CD8-positive, alpha-beta memory T cell (primary cell): ENCODE measurements at places on chromosomes 7 and 10. TPM values are rescaled to one million over a fixed set of nuclear protein-coding genes. Genes with fewer than 3 reads are reported as not detected.
A peak's percentile ranks its signal among the peaks of the same experiment; 100 is the strongest.

Gene TMEM236
- total RNA-seq: 0.11 TPM

Gene GCK
- 1.8 TPM for total RNA-seq

Gene PRKCQ
- total RNA-seq: 46.7 TPM

Gene PIP
- total RNA-seq: not detected

Gene NYAP1
- 0.13 TPM for total RNA-seq

Gene SPDYE11
- total RNA-seq: not detected

Gene OPALIN
- not detected for total RNA-seq

Gene FKBP6
- not detected for total RNA-seq

Gene SSC4D
- total RNA-seq: 0.35 TPM

Gene CAMK2B
- total RNA-seq: 0.42 TPM

Gene IGF2BP3
- 0.13 TPM for total RNA-seq

Gene C10orf62
- total RNA-seq: not detected

Gene GIMAP6
- 44.9 TPM for total RNA-seq

Gene TMEM26
- total RNA-seq: not detected

- no peak for DNase-seq
Measured at GRCh38 chr7:155256761-155257481, 40.8 kb upstream of the INSIG1 start.

GRCh38 chr10:12419262-12419847, 70.0 kb downstream of the CAMK1D start:
- peak; percentile 69 for DNase-seq

- no peak for DNase-seq
Measured at GRCh38 chr7:125197731-125198393, 268.2 kb upstream of the POT1 start.

DNA sequence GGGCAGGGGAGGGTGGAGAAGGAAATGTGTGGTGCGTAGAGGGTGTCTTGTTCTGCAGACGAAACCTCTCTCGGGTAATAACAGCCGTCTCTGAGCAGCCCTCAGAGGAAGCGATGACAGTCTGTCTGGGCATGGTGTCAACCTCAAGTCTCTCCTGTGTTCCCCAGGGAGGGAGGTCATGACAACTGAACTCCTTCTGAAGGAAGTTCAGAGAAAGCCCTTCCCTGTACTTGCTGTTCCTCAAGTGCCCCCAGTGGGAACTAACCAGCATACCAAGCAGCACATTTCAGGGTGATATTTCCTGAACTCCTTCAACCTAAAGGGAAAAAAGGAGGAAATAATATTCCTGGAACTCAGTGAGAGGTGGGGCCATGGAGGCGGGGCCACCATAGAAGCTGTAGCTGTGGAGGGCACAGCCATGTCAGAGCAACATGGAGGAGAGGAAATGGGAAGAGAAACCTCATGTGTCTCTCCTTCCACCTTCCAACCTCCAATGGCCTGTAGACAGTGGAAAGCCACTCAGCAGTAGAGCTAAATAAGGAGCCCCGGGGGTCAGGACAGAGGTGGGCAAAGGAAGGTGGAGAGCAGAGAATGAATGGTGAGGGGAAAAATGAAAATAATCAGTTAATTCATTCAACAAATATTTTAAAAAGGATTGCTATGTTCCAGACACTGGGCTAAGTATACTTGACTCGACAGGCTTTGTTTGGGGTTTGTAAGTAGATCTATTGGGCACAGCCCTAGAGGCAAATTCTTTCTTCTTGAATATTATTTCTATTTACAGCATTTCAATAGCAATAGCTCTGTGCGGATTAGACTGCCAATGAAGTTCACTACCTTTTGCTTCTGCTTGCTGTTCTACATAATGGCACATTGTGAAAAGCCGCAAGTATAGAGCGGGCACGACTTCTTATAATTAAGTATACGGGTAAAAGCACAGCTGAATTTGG, 61.0 kb upstream of the AOAH start:
- peak; percentile 87 for DNase-seq

DNA sequence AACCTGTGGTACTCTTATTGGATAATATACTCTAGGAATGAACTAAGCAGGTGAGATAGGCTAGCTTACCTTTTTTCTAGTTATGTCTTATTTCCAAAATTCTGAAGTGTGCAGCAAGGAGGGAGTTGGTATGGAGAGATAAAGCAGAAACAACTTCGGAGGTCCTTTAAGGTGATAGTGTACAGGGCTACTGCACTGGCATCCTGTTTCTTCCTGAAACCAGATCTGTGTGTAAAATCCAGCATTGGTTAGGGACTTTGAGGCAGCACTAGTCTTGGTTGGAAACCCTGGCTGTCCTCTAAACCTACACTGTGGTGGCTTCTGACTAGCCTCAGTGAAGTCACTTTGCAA, 66.9 kb upstream of the STRIP2 start:
- DNase-seq: no peak

GRCh38 chr7:157517782-157518513, 181.1 kb downstream of the DNAJB6 start:
- DNase-seq: no peak

- DNase-seq: no peak
Measured at GRCh38 chr7:15685358-15686294, 857 bp downstream of the MEOX2 start.

GRCh38 chr7:91651986-91652385, 228.5 kb downstream of the MTERF1 start:
- DNase-seq: no peak

- no peak for DNase-seq
Measured at GRCh38 chr10:72044417-72045041, 43.8 kb downstream of the SPOCK2 start.

- peak; percentile 65 for DNase-seq
Measured at GRCh38 chr10:26437637-26438461, at the start of gene APBB1IP. Gene APBB1IP, plus strand, starts transcription at chr10:26438341. Its CDS starts 53,986 bp downstream, at chr10:26492327.

- no peak for DNase-seq
Measured at GRCh38 chr10:129134371-129134770, 332.7 kb upstream of the MGMT start.

DNA sequence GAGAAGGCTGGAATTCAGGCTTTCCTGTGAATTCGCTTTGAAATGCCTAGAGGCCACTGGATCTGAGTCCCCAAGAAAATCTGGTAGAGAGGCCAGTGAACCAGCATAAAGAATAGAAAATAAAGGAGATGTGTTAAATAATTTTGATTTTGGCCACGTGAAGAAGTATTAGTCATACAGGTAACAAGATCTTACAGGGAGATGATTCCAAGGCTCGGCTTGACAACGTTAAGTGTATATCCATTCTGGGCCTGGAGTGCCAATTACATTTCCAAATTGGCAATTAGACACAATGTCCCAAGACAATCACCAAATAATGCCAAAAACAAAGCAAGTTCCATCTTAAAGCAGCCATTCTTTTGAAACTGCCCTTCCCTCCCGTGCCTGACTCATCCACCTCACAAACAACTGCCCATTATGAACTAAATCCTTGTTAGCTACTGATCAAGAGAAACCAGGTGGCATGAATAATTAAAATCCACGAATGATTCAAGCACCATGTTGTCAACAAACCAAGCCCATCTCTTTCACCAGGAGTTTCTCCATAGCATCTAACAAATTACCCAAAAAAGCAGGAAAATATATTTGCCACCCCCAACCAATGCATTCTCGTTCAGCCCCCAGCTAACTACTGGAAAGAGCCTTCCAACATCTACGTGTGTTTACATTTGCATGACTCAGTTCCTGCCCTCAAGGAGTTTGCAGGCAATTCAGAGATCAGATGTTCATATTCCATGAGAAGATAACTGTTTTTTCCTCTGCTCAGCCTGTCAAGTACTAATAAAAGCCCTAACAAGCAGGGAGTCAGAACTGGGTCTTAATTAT, 8.5 kb downstream of the KCNMA1 start:
- no peak for DNase-seq

DNA sequence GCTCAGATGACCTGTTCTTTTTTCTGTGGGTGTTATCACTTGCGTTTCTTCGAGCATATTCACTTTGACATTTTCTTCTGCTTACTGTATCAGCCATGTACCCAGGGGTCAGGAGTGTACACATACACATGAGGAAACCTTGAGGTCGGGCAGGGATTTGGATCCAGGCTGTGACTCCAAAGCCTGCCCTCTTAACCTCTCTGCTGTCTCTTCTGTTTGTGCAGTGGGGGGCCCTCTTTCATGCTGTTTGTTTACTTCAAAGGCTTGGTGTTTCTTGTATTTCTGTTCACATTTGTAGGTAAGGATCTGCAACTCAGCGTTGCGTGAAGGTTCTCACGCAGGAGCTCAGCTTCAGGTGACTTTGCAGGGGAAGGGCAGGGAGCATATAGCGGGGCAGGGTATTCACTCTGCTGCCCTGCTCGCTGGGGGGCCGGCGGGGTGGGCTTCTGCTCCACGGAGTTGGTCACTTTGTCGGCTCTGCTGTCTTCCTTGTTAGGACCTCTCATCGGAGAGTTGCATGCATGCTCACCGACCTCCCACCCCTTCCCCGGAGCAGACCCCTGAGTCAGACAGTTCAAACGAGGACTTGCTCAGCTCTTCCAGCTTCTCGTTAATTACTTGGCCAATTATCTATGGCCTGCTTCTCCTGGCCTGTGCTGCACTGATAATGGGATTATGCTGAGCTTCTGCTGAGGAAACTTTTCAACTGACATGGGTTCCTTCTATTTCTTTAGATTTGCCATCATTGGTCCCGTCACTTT, 77.5 kb downstream of the SDK1 start:
- no peak for DNase-seq

DNA sequence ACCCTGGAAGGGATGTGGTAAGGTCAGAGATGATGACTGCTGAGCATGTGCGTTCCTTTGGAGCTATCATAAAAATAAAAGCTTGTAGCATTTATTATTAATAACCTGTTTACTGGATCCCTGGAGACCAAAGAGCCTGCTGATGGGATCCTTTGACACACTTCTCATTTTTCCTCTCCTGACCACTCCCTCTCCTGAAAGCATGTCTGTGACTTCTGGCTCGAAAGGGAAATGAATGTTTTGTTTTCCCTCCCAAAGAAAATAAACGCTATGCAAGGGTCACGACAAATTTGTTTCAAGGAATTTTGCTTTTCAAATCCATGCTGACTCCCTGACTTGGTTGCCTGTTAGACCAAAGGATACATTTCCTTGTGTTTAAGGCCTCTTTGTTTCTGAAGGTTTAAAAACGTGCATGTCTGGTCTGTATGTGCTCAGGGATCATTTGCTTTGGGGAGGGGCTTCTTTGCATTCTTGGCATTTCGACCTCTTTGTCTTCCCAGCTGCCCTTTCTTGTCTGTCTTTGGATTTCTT, 185.1 kb upstream of the AGK start:
- DNase-seq: no peak

GRCh38 chr7:143042790-143043271, 9.3 kb upstream of the OR6V1 start:
- DNase-seq: no peak

DNA sequence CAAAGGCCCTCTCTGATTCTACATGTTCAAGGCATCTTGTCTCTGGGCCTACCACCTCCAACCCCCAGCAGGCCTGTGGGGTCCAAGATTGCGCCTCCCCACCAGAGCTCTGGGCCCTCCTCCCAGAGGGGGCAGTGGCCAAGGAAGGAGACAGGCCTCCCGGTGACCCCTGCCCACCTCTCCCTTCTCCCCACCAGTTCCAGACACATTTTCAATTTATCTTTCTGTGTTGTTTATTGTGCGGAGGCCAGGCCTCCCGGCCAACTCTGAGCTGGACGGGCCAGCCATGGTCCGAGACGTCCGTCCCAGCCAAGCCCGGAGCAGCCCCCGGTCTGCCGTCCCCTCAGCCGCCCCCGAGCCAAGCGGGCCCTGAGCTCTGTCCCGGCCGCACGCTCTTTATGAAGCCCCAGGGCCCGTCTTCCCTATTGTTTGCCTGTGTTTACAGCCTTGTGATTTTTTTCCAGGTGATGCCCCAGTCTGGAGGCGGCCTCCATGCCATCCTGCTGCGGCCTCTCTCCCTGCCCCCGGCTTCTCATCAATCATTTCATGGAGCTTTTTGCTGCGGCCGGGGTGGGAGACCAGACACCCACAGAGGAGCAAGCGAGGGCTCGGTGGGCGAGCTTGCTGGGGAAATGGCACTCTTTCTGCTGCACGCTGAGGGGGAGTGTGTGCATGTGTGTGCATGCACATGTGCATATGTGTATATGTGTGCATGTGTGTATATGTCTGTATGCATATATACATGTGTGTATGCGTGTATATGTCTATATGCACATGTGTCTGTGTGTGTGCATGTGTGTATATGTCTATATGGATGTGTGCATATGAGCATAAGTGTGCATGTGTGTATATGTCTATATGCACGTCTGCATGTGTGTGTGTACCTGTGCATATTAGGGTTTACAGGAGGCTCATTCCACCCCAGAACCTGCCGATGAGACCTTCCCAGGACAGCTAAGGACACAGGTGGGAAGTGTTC, 52.7 kb upstream of the ELN start:
- no peak for DNase-seq

- DNase-seq: no peak
Measured at GRCh38 chr7:67406976-67407375, 410.3 kb downstream of the TYW1 start.

DNA sequence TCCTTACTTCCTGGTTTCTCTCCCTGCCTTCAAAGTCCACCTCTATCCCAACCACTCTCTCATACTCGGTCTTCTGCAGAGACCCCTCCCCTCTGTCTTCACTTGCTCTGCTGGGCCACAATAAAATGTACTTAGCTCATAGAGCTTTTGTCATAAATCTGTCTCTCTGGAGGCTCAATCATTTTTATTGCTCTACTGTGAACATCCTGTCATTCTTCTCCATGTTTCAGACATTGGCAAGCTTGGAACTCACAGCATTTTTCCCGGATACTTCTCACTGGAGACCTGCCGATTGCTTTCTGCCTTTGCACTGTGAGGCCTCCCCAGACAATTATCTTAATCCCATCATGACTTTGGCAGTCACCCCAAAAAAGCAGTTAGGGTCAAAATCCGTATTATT, 192.3 kb upstream of the ZMIZ1 start:
- no peak for DNase-seq

DNA sequence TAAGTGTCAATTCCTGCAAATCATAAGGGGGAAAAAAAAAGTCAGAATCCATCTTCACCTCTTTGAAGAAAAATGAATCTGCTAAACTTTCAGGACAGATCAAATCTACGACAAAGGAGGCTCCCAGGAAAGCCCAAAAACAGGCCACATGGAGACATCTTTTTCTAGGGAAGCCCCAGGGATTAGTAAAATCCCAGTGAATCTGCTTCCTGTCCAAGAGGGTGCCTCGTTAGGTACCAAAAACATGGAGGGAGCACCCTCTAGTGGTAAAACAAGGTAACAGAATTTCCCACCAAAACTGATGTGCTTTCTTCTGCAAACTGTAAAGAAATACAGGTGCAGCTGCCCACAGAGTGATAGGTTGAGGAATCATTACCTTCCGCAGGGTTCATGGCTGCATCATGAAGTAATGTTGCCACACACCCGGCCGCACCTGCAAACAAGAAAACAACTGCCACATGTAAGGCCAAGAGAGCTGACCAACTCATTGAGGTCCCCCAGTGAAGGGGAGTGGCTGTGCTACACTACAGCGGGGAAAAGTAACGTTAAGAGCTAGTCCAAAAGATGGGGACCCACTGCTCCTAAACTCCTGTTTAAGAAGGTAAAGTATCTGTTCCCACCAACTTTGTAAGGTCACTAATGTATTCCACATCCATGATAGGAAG, 7.9 kb downstream of the SLC25A28 start:
- DNase-seq: peak; percentile 33

- no peak for DNase-seq
Measured at GRCh38 chr10:8628351-8628750, 573.9 kb downstream of the GATA3 start.

- DNase-seq: no peak
Measured at GRCh38 chr10:59695637-59696036, 14.0 kb downstream of the SLC16A9 start.
